ENCODE measurements at places on chromosomes 7 and 10.
A peak's percentile ranks its signal among the peaks of the same experiment; 100 is the strongest.

GRCh38 chr7:24587853-24588252 is 14.6 kb downstream of the PALS2 start:
- peak; percentile 69 for DNase-seq

DNA sequence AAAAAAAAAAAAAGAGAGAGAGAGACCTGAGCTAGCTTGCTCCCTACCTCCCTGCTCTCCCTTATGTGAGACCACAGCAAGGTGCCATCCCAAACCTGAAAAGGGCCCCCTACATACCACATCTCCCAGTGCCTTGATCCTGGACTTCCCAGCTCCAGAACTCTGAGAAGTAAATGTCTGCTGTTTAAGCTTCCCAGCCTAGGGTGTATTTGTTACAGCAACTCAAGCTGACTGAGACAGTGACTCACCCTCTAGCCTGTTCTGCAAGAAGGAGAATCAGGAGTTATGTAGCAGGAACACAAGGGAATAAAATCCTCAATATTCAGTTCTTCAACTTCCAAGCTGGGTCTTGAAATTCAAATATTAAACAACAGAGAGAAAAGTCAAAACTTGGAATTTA is 52.1 kb upstream of the TMEM72 start:
- no peak for DNase-seq

DNA sequence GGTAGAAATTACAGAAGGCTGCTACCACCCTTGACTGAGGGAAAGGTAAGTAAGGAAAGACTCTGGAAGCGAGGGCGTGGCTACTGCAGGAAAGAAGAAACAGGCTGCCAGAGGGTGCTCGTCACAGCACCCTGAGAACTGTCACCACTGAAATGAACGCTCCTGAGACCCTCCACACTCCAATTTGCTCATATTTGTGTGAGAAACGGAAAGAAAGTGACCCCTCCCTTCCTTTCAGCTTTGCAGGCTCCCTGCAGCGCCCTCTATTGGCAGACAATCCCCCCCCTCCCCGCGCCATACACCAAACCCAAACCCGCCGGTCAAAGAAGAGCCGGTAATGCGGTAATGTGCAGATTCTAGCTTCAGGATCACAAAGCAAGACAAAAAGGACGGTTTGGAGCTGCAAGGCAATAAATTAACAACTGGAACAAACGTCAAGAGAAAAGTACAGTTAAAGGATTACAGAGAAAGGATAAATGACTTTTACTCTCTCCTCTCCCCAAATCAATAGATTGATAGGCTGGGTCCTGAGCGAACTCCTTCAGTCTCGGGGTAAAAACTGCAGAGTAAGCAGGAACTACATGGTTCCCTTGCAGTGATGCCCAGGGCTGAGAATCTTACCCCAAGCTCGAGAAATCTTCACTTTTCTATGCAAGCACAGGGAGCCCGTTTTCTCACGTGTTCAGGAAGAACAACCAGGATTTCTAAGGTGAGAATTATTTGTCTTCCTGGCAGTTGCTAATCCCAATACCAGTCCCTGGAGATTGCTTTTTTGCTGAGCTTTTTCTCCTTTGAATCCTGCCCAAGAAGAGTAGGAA is 47.6 kb downstream of the STEAP1B start:
- peak; percentile 70 for DNase-seq

DNA sequence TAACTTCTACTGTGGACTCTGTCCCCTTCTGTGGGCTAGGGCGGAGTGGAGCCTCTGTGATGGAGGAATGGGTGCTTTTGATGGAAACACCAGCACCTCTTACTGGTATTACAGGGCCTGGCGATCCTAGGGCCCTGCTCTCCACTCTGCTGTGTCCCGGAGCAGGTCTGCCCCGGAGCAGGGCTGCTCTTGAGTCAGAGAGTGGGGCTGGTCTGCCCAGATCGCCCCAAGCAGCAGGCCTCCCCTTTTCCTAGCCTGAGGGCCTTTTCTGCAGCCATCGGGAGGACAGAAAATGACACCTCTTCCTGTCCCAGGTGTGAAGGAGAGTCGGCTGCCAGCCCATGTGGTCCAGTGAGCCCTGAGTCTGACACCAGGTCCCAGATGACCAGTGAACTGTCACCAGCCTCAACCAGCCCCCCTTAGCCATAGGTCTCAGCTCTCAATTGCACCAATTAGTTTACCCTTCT is 1.4 kb downstream of the ZNF282 start:
- peak; percentile 29 for DNase-seq

DNA sequence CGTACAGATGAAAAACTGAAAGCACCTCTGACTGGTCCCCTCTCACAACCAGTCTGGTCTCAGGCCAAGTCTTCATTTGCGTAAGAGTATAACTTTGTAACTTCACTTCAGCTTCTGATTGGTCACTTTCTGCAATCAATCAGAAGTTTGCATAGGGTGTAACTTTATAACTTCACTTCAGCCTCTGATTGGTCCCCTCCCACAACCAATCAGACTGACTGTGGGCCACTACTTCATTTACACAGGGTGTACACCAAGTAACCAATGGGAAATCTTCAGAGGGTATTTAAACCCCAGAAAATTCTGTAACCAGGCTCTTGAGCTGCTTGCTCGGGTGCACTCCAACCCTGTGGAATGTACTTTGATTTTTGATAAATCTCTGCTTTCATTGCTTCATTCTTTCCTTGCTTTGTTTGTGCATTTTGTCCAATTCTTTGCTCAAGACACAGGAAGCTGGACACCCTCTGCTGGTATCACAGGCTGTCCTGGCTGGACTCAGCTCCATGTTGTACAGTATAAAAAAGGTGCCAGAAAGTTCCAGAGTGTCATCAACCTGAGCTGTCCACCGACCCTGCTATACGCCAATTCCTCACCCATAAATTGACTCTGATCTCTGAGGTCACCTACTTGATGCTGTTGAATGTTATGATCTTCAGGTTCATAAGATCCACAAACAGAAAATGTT is 74.5 kb downstream of the COBL start:
- DNase-seq, result no peak

- DNase-seq, result no peak
These were observed 124.4 kb upstream of the ITGB1 start for GRCh38 chr10:33082373-33082895.

GRCh38 chr7:91267171-91267955 is 3.1 kb downstream of the FZD1 start:
- no peak for DNase-seq

DNA sequence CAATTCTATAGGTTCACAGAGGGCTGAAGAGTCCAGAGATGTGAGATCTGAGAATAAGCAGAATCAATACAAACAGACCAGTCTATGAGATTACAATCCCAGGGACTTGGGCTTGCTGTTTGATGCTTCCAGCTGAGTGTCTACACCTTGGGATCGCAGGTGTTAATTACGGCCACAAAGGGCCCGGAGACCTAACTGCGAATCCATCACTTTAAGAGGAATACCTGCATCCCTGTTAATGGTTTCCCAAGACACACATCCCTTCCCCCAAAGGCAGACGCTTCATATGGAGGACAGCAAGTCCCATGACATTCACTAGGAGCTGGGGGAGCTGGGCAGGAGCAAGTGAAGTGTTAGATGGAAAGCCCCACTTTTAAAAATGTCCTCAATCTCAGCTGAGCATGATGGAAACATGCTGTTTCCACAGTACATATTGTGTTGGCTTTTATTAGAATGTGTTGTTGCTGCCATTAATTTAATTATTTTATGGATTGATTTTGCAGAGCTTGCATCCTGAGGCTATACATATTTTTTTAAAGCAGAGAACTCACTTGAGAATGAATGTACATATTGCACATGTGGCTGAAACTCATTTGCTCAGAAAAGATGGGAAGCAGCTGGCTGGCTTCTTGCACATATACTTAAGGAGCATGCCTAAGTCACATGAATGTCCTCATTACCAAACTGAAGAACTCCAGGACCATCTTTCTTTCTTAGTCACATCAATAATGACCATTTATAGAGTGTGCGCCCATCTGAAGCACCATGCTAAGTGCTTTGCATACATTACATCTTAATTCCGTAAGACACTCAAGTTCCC is 151.3 kb downstream of the NEBL start:
- no peak for DNase-seq

GRCh38 chr10:50917486-50917885 is 32.1 kb upstream of the A1CF start:
- no peak for DNase-seq

DNA sequence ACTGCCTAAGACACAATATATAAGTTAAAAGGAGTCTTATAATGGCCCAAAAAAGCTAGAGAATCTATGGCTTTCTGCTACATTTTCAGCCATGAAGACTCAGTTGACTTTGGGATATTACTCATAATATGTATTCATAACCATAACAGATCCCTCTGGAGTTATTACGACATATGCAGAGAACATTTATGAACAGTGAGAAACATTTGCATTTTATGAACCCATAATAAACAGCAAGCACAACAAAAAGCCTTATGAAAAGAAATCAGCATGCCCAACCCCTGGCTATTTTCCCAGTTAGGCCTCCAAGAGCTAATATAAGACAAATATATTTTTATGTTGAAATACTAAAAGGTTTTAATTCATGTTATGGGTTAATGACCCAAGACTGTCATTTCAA is 52.4 kb downstream of the ARMH3 start:
- no peak for DNase-seq

DNA sequence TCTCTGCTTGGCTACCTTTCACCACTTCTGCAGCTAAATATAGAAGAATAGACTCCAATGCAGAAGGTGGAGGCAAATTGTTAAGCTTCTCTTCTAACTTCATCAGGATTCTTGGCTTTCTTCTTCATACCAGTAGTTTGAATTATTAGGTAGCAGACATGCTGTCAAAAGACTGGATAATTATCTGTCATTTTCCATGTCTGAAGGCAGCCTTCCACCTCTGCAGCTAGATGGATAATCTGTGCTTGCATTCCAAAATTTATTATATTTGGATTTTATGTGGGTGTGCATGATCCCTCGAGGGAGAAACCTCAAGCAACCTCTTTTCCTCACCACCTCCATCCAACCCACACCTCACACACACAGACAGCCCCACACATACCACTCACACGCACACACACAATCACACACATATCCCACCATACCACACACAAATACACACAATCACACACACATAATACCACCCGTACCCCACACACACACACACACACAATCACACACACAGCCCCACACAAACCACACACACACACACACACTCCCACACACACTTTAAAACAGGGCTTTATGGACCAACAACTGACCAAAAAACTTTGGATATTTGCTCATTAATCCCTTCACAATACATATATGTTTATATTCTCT is 145.0 kb downstream of the C7orf25 start:
- DNase-seq, result no peak

GRCh38 chr7:111006040-111006439 is 84.9 kb upstream of the LRRN3 start:
- DNase-seq, result no peak

- no peak for DNase-seq
These were observed 19.7 kb upstream of the FKBP9 start for GRCh38 chr7:32937344-32938174.

- no peak for DNase-seq
These were observed 122.9 kb upstream of the PPIF start for GRCh38 chr10:79224263-79224949.

DNA sequence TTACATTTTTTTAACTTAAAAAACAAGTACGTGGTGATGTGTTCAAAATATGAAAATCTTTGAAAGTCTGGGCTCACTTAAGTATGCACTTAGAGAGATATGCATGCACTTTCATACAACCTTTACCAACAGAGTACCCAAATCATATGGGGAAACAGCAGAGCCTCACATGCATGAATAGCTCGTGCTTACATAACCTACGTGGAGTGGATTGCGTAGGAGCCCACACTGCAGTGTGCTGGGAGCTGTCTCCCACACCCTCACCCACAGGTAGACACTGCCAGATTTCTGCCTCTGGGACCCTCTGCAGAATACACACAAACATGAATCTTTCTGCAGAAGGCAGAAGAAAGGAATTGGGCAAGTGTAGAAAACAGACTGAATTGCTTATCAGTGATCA is 581 bp downstream of the CLCN1 start:
- no peak for DNase-seq

- no peak for DNase-seq
These were observed 58.0 kb upstream of the CELF2 start for GRCh38 chr10:10959666-10960065.

DNA sequence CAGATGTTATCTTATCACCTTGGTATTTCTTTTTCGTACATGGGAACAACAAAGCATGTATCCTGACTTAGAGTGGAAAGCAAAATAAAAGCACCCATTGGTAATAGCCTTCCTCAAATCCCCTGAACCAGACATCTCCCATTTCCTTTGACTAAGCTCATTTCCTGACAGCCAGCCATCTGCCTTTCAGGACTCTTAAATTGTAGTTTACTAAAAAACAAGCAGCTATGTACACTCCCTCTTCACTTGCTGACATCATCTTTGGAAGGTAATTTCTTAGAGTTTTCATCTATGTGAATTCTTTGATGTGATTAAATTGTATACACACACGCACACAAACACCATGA is 40.7 kb downstream of the ARL4A start:
- no peak for DNase-seq

Data from B cell (primary cell).